Astrocyte (in vitro differentiated cells and primary cell): ENCODE measurements at places on chromosomes 13 and 19. TPM values are rescaled to one million over a fixed set of nuclear protein-coding genes. Genes with fewer than 3 reads are reported as not detected.

Gene LNX2
- total RNA-seq = 7.7 and 8.7 TPM in 2 replicates

Gene CYP2A6
- total RNA-seq = not detected in 2 replicates

Gene GRK1
- not detected in 2 replicates for total RNA-seq

Gene ZNF285
- 2.1 and 2.9 TPM in 2 replicates for total RNA-seq

Gene PNKP
- 49.1 and 54.8 TPM in 2 replicates for total RNA-seq

Gene ZNF575
- 1.3 and 1.4 TPM in 2 replicates for total RNA-seq
